Cardiac muscle cell (in vitro differentiated cells and primary cell): ENCODE measurements at places on chromosomes 7 and 10.

DNA sequence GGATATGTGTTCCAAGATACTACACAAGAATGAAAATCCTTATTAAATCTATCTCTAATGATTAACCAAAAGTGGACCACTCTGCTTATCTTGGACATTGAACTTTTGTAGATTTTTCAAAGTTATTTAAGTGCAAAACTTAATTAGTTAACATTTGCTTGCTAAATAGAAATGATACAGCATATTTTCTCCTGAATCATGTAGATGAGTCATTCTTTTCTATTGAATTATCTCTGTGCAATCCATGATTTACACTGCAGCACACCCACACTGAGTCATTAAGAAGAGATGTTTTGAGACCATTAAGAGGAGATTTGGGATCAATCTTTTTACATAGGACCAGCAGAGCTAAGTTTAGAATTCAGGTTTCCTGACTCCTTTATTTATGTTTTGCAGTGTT is 6.6 kb upstream of the ABCC2 start:
- peak; percentile 76 for DNase-seq

GRCh38 chr7:19351341-19352304 is 206.4 kb upstream of the FERD3L start:
- no peak for DNase-seq

DNA sequence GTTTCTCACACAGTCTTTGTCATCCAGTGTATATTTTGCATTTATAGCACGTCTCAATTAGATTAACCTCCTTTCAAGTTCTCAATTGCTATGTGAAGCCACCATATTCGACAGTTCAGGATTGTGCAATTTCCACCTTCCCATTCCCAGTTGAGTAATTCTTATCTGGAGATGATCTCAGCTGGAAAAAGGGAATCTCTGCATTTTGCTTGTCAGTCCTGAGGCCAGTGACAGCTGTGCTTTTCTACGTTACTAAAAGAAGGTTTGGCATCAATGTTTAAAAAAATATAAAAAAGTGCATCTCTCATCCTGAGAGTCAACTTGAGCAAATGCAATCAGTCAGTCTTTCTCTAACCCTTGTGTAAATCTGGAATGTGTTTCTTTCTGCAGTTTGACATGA is 247.7 kb downstream of the PRKG1 start:
- no peak for DNase-seq

DNA sequence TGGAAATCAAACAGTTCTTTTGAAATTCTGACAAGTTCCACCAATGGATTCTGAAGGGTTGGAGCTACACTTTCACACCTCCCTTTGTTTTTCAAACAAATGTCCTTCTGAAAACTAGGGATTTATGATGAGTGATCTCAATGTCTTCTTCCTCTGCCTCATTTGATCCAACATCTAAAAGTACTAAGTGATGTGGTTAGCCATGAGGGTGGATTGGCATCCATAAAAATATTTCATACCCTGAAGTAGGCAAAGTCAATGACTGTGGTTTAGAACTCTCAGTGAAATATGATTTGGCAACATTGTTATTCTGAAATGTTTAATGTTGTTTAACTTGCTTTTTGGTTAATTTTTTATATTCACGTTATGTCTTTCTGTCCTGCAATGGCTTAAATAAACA is 136.9 kb downstream of the MBL2 start:
- DNase-seq: no peak

DNA sequence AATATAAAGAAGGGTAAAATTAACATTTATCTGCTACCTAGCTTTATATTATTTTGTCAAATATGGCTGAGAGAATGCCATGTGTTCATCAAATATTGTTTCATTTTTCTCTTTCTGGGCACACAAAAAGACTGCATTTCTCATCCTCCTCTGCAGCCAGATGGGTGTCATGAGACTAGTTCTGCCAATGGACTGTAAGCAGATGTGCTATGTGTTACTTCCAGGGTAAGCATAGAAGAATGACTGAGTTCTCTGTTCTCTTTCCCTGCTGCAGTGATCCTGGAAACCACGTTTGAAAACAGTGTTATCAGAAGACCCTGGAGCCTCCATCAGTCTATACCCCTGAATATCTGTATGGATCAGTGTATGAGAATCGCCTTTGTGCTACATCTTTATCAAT is 24.1 kb upstream of the SLK start:
- no peak for DNase-seq

GRCh38 chr7:63012633-63013183 is 985.9 kb upstream of the ZNF722 start:
- DNase-seq: no peak

- DNase-seq: peak; percentile 32
These were observed 3.8 kb upstream of the MKI67 start for GRCh38 chr10:128130051-128130450.

- no peak for DNase-seq
These were observed 99.2 kb downstream of the GRK5 start for GRCh38 chr10:119306514-119306951.

GRCh38 chr10:33434933-33435332 is 100.5 kb upstream of the NRP1 start:
- no peak for DNase-seq

DNA sequence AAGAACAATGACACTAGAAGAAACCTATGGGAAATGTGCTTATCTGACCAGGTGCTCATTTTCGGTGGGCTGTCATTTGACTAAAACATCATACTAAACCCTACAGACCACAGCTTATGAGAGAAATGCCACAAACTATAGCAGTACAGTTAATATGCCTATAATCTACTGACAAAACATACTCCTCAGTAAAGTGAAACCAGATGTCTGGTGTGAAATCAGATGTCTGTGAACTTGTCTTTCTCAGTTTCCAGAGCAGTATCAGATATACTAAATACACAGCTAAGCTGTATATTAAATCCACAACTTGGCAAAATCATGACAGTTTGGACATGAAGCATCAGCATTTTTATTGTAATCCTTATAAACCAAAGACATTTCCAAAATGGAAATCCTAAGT is 3.3 kb downstream of the IMMP2L start:
- DNase-seq: no peak
